ENCODE measurements at places on chromosomes 1 and 21.

DNA sequence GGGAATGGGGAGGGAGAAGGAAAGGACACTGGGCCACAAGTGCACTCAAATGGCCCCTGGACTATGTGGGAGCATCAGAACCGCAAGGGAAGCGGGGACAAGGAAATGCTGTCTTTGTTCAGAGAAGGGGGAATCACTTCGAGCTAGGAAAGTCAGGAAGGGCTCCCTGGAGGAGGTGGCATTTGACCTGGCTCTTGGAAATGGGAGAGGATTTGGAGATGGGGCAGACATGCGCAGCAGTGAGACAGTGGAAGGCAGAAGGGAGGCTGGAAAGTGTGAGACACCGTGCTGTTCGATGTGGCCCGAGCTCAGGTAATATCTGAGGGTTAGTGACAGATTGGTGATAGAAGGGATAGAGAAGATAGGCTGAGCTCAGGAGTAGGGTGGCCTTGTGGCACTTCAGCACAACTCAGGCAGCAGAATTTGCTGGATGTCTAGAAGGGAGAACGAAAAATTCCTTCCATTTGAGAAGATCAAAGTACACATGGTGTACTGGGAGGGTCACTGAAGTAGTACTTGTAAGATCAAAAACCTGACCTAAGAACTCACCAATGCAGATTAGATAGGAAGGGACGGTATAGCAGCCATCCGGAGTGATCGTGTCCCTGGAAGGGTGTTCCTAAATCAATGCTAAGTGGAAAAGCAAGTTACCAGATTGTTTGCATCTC lies 25.4 kb downstream of the SLC1A7 start:
- no peak for DNase-seq

DNA sequence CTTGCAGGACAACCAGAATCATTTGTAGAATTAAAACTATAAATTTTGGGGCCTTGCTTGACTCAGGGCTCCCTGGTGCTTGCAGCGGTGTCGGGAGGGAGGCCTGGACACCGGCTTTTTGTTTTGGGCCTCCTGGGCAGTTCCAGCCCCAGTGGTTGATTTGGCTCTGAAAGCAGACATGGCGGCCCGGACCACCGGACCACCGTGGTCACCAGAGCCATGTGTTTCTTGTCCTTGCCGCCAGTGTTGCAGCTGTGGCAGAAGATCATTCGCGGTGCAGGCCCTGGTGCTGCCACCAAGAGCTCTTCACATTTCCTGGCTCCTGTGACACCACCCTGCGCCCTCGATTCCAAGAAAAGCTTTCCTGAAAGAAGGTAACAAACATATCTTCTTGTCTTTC lies 484.8 kb downstream of the BRINP3 start:
- no peak for DNase-seq

DNA sequence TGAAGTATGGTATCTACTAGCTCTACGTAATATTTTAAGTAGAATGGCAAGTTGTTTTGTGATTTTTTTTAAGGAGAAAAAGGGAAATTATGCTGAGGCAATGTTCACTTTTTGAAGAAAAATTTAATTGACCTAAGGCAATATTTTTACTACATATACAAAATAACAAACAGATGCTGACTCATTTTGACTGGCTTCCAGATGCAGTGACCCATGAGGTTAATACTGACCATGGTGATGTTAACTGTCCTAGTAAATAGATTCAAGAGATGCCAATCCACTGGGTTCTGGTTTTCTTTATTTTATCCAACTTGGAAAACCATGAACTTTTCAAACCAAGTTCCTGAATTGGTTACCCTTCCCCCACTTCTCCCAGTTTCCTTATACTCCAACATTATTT lies 154.9 kb downstream of the CRB1 start:
- peak; percentile 77 for DNase-seq

DNA sequence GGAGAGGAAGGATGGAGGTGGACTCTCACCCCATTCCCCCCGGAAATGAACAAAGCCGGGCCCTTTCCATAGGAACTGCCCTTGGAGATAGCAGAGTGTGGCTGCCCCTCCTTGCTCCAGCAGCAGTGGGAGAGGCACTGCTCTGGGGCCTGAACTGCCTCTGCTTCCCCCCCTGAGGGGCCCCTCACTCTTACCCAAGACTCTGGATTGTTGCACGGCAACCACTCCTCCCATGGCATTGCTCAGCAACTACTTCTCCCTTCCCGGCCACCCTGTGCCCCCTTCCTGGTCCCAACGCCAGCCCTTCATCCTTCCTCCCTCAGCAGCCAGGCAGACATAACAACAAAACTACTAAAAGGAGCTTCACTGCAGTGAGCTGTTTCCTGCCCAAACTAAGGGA lies 3.0 kb upstream of the ACKR1 start:
- no peak for DNase-seq

DNA sequence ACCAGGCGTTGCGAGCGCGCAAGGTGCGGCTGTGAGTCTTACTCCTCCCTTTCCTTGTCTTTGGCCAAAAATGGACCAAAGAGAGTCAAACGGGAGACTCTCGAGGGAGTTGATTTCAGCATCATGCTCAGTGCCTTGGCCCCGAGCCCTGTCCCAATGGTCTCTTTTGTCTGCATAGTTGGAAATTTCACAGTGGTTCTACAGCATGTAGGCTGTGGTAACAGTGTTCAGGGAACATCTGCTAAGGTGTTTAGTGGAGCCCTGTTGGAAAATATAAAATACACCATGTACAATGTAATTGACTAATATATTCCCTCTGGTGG lies 2.7 kb downstream of the CACNA1E start:
- DNase-seq, result no peak

GRCh38 chr21:32878661-32879060 lies 107.1 kb upstream of the PAXBP1 start:
- no peak for DNase-seq

- DNase-seq, result no peak
Measured at GRCh38 chr1:178407215-178407614, 89.5 kb downstream of the CLEC20A start.

DNA sequence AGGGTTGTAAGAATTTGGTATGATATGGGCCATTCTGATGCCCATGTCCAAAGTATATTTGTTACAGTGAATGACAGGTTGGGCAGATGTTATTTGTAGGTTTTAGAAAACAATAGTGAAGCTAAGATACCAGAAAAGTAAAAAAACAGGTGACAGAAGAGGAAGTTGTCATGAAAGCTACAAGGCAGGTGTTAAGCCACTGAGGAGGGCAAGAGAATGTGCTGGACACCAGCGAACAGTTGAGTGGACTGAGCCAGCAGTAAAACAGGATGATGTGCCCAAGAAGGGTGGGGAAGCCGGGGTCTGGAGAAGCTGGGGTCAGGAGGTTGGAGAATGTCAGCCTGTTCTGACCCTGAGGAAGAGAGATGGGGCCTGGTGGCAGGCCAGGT lies 83.3 kb downstream of the DTL start:
- no peak for DNase-seq

DNA sequence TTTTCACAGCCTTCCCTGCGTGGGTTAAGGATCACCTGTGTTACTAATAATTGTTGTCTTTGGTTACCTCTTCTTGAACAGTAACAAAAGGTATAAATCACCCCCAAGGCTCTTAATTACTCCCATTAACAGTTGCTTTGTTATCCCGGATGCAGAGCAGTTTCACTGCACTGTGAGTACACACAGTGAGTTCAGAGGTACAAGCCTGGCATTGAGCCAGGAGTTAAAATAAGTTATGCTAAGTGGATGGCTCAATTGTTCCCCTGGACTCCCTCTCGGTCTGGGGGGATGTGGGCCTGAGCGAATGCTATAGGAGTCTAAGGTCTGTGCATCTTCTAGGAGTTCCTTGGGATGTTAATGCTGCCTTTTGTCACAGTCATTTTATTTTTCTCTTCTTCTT lies 258.3 kb downstream of the ATG4C start:
- no peak for DNase-seq

DNA sequence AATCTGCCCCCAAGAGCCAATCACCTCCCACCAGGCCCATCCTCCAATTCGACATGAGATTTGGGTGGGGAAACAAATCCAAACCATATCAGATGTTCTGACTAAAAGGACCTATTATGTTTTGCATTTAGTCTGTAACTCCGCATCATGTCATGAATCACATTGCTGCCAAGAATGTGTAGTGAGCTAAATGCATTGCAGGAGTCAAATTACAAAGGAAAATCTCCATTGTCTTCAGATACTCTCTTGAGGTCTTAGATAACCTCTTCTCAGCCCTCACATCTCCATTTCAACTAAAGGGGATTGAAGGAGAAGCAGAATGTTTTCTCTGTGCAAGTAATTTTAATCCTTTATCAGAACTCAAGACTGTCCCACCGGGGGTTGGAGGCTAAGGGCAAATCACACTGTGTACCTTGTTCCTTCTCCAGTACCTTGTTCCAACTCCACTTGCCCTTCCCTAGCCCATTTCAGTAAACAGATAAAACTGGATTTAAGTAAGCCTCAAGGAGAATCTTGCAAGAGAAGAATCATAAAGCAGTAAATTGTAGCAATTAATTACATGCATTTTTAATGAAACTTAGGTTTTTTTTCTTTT lies 34.1 kb downstream of the EXTL2 start:
- peak; percentile 44 for DNase-seq

DNA sequence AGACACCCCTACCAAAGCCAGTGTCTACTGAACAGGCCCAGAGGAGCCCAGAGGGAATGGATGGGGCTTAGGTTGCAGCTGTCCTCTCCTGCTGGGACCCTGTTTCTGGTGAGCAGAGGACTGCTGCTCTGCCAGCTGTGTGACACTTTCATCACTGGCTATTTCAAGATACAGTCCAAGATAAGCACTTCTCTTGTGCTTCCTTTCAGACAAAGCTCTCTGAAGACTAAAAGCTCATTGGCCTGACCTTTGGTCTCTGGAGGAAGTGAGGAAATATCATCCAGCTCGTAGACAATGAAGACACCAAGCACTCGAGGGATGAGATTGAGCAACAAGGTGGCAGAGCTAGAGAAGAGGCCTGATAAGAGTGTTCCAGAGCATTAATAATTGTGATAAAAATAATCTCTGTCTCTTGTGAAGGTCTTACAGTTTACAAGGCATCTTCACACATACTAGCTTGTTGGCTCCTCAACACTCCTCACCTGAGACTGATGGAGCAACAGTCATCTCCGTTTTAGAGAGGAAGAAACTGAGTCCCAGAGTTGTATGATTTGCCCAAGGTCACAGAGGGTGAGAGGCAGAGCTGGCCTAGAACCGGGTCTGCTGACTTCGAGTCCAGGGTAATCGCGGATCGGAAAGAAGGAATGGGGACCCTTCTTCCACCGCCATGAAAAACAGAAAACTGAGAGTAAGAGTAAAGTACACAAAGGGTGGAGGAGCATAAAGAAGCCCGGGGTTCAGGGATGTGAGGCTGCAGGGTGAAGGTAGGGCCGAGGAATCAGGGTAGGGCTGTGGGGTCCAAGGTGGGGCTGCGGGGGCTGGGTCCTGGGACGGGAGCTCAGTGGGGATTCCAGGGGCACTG lies 666 bp downstream of the PAFAH2 start:
- DNase-seq, result peak; percentile 76

GRCh38 chr21:45443595-45444181 lies 38.7 kb downstream of the COL18A1 start:
- no peak for DNase-seq

DNA sequence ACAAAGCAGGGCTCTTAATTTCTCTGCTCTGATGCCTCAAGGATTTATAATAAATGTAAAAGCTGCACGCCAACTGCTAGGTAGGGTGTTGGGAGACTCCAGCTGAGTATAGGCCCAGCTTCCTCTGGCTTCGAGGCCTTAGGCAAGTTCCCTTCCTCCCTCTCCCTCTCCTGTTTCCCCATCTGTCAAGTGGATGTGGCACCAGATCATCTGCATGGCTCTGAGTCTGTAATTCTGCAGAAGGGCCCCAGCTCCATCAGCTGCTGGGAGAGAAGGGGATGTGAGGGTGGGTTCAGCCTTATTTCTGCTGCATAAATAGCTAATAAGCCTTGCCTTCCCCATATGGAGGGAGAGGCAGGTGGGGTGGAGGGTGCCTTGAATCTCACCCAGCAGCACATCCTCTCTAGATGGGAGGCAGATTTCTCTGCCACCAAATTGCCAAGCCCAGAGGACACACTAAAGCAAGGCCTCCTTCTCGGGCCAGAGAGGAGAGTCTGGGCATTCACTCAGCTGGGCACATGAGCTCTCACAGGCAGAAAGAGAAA lies 3.8 kb downstream of the TRIM62 start:
- DNase-seq, result no peak

All from fibroblast of gingiva (primary cell).